ENCODE measurements at places on chromosomes 4 and X.

DNA sequence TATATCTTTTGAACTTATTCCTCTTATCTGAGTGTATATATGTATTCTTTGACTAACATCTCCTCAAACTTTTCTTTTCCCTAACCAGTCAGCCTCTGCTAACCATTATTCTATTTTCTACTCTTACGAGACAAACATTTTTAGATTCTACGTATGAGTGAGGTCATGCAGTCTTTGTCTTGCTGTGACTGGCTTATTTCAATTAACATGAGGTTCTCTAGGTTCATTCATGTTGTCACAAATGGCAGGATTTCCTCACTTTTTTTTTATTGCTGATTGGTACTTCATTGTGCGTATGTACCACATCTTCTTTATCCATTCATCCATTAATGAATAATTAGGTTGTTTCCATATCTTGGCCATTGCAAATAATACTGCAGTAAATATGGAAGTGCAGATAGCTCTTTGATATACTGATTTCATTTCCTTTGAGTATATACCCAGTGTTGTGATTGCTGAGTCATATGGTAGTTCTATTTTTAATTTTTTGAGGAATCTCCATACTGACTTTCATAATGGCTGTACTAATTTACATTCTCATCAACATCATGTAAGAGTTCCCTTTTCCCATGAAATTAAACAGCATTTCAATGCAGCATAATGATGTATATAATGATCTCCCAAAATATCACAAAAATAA is 80.1 kb downstream of the HS3ST1 start:
- DNase-seq = no peak

DNA sequence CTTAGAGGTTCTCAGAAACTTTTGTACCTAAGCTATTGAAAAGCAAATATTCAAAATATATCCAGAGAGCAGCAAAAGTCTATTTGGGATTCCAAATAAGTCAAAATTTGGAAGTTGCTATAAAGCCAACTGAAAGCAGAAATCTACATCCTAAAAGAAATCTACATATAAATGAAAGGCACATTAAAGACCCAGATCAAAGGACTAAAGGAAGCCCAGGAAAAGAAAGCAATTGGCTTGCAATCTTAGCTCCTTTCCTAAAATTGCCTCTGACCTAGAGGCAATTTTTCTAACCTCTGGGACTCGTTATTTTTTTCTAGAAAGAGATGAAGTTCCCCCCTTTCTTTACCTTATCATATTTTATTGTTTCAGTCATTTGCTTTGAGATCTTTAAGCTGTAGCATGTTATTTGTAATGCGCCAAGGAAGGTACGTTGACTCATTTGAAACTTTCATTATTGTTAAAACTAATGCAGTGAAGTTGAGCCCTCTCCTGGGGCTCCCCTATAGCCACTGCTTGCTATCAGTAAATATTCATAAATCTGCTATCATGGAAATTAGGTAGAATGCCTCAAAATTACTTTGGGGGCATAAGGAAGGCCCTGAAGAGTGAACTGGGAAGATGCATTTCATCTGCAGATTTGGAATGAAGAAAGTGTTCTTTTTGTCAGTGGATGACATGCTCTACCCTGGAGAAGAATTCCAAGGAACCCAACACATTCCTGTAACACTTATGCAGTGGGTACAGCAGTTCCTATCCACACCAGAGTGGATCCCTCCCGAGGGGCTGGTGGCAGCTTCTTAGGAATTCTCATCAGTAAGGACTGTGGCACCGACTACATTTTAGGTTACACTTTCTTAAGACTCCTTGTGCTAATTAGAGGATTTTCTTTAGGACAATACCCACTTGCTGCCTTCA is 177.8 kb upstream of the IGFBP7 start:
- DNase-seq = no peak

- DNase-seq = no peak
These were observed 16.3 kb upstream of the ATP6AP2 start for GRCh38 chrX:40564447-40564846.

DNA sequence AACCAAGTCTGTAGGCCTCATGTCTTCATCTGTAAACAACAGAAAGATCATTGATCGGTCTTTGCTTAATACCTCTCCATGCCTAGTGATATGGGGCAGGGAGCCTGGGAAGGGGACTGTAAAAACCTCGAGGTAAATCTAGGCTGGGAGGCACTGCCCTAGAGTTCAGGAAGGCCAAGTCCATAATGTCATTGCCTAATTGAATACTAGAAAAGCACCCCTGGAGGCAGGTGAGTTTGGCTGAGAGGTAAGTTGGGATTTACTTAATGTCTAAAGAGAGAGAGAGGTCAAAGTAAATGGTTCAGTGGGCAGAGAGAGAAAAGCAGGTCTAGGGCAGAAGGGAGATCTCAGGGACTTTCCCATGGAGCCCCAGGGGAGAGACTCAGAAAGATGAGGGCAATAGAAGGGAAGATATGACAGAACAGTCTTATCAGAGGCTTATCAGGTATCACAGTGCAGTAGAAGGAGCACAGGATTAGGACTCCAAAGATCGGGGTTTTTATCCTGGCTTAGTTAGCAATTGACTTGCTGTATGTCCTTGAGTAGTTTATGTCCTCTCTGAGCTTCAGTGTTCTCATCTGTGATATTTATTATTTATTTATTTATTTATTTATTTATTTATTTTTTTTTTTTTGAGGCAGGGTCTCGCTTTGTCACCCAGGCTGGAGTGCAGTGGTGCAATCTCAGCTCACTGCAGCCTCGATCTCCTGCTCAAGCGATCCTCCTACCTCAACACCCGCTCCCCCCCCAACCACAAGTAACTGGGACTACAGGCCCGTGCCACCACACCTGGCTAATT is 85.2 kb downstream of the SLC16A2 start:
- no peak for DNase-seq

- DNase-seq = no peak
These were observed 30.9 kb downstream of the PDLIM3 start for GRCh38 chr4:185504098-185505047.

DNA sequence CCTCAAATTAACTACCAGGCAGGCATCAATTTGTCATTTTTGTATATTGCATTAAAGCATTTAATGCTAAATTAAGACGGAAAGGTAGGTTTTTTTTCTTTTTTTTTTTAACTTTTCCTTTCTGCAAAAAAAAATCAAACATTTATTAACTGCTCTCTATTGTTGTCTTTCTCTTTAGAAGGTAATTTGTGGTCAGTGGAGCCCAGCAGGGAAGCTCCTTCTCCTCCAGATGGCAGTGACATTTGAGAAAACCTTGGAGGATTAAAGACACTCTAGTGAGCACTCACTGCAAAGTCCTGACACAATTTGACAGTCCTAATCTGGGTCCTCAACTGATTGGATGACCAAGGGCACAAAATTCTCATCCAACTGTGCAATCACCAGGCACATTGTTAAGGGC is 102.4 kb downstream of the SLIT2 start:
- no peak for DNase-seq

- no peak for DNase-seq
These were observed 160.6 kb upstream of the GATB start for GRCh38 chr4:151921386-151921785.

DNA sequence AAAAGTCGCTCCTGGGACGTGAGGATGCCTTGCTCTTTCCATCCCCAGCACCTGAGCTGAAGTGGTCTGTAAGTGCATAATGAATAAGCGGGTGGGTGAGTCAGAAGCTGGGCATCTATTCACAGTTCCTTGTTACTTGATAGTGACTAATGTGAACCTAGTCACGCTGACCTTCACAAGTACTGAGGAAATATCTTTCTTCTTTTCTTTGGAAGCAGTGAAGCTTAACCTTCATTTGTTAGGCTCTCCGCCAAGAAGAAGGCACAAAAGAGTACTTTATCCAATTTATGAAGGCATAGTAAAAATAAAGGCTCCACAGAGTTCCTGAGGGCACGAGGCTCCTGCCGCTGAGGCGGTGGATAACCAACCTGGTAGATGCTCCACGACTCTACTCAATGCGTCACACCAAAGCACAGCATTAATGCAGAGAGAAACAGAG is 475.7 kb upstream of the SLIT2 start:
- no peak for DNase-seq

DNA sequence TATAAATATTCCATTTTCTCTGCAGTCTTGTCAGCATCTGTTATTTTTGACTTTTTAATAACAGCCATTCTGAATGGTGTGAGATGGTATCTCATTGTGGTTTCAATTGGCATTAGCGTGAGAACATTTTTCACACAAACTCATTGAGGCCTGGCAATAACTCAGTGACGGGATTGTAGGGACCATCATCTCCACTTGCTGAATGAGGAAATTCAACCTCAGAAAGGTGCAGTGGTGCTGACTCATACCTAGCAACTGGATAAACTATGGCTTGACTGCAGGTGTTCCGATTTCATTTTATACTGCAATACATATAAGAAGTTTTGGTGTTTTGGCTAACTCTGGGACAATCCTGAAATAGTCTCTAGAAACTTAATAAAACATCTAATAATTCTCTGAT is 88.3 kb upstream of the DDIT4L start:
- no peak for DNase-seq
